Stimulated activated CD8-positive, alpha-beta memory T cell treated with anti-CD3 and anti-CD28 coated beads, Interleukin-12 subunit alpha, Interleukin-12 subunit beta, amount 100 ng/mL, for 4 hours (primary cell): ENCODE measurements at places on chromosomes 1 and 21.

- DNase-seq, result no peak
These were observed 63.2 kb downstream of the KIF26B start for GRCh38 chr1:245217853-245218608.

GRCh38 chr1:98086796-98087441 is 166.1 kb upstream of the DPYD start:
- no peak for DNase-seq

GRCh38 chr1:225207791-225208190 is 220.0 kb downstream of the LBR start:
- DNase-seq, result no peak

GRCh38 chr1:203291201-203292096 is 13.9 kb upstream of the BTG2 start:
- no peak for DNase-seq

DNA sequence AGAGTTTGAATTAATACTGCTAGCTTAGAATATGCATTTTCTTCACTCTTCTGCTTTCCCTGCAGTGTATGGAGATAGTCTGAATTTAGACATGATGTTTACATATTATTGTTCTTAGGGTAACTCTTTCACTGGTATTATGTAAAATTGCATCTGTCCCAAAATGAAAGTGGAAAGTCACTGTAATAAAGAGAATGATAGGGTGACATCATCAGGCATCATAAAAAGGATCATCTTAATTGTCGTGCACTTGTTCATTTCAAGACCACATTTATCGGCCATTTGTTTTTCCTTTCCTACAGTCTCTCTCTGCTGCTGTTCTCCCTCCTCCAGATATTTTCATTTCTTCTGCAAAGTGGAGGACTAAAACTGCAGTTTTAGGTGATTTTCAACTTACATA is 61.9 kb upstream of the ZNF281 start:
- no peak for DNase-seq

GRCh38 chr21:45403133-45403824 is 1.7 kb upstream of the COL18A1 start:
- DNase-seq, result no peak

DNA sequence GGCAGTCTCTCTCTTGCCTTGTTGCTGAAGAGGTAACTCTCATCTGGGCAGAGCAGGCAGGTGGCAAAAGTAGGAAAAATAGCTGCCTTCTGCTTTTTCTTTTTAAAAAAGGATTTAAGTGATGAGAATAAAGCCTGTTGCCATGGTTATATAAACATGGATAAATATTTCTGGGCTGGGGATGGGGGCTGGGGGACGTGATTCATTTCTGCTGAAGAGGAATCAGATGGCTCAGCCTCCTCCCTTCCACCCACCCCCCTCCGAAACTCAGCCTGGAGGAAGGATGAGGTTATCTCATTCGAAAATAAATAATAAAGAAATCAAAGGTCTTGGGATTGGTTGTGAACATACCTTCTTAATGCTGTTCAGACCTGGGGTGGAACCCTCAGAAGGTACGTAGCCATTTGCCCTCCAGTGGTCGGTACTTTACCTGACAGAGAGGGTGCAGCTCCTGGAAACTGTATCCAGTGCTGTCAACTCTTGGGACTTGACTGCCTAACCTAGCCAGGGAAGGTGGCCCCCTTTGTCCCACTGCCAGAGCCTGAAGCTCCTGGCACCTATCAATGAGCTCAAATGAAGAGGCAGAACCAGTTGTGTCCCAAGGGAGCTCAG is 3.8 kb upstream of the INKA2 start:
- DNase-seq, result no peak

GRCh38 chr1:18256282-18257235 is 149.0 kb downstream of the IGSF21 start:
- DNase-seq, result no peak

GRCh38 chr1:86423473-86423872 is 498 bp upstream of the CLCA2 start:
- no peak for DNase-seq

GRCh38 chr1:12184008-12184681 is 17.4 kb downstream of the TNFRSF1B start:
- DNase-seq, result no peak

- no peak for DNase-seq
These were observed 291.1 kb upstream of the NFIA start for GRCh38 chr1:60791226-60791625.

GRCh38 chr1:84077476-84078107 is 66.5 kb upstream of the PRKACB start:
- DNase-seq, result peak; percentile 72

DNA sequence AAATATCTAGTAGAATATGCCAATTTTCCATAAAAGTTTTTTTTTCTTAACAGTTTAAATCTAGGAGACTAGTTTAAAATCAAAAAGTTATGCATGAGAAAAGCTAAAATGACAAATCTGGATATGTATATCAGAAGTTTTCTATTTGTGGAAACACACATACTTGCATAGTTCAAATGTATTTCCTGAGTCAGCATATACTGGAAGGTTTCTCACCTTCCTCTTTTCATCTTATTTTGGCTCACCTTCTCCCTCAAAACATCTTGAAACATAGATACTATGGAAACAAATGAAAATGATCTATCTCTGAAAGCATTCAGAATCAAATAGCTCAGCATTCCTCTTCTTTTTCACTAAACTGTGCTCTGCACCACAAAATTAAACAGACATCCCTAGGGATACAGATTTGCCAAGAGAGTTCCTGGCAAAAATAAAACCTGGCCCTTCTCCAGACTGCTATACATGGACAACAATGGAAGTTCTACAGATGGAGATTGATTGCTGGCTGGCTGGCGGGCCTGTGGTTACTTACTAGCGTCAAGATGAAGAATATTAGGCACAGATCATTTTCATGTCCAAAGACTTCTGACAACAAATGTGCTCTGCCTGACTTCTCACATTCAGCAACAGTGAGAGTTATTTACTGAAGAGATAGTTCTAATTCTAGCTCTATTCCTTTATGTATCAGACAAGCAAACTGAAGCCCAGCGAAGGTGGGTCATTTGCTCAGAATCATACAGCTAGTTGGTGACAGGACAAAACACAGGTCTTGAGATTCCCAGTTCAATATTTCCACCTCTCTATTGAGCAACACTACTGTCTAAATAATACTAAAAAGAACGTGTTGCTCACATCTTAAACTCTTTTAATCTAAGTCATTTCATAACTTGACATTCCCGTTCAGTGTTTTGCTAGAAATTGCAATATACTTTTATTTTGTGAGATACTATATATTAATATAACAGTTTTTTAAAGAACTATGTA is 26.6 kb downstream of the DIPK1A start:
- DNase-seq, result no peak

GRCh38 chr1:161763522-161764098 is 2.5 kb upstream of the ATF6 start:
- no peak for DNase-seq

DNA sequence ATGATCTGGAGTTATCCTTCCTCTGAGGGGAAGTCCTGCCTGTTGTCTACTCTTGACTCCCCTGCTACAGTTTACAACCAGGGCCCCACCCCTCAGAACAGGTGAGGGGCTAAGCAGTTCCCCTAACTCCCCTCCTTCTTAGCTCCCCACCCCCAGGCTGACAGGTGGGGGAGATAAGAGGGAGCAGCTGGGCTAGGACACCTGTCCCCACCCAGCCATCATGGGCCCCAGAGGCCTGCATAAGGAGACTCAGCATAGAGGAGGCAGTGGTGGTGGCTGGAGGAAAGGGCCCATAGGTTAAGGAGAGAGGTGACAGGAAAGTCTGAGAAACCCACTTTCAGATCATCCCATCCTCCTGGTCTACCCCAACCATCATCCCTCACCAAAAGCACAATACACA is 6.8 kb downstream of the MEF2D start:
- no peak for DNase-seq

DNA sequence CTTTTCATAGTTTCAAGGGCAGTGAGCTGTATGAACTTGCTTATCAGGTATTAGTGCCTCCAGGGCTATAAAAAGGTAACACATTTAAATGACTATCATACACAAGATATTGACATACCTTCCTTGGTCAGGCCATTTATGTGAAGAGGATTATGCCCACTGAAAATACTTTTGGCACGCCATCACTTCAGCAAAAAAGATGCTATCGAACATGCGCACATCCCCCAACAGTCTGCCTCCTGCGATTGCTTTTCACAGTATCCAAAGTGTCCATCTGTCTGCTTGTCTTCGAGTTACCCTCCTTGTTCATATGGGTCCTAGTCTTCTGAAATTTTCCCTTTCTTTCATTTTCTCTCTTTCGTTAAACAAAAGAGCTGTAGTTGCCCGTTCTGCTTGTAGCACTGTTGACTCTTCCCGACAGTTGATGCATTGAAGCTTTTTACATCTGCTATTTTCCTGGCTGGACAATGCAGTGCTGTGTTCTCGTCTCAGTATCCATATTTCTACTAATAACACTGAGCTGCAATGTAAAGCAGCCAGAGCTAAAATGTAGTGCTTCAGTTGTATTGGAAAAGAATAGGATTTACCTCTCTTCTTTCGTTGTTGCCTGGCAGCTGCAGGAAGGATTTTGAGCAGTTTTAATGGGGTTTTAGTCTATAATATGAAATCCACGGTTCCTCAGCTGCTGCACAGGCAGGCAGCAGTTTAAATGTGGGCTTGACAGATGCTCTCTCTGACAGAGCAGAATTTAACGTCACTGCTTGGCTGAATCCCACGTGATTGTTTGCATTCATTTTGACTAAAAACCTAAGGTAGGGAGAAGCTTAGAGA is at the start of gene B3GALT2:
Gene B3GALT2 (minus strand): TSS at position 713 of the 831 bp plus-strand sequence. CDS start 5,051 bp downstream, outside the sequence.
- no peak for DNase-seq

DNA sequence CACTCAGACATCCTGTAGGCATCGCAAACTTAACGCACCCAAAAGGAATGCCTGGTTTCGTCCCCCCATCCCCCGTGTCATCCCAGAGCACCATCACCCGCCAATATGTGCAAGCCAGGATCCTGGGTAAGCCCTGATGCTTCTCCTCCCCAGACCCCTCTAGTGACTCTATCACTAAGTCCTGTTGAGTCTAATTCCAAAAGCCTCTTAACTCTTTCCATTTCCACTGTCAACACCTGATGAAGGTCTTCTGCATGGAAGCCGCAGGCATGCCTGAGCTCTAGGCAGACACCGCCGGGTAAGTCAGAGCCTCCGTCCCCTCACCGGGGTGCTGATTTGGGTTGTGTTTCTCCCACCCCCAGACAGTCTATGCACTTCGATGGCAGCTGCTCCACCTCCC is 5.3 kb upstream of the ADARB1 start:
- no peak for DNase-seq

- no peak for DNase-seq
These were observed 57.2 kb downstream of the LAMC1 start for GRCh38 chr1:183080406-183080805.

GRCh38 chr1:181099152-181100014 is 10.9 kb downstream of the IER5 start:
- no peak for DNase-seq

DNA sequence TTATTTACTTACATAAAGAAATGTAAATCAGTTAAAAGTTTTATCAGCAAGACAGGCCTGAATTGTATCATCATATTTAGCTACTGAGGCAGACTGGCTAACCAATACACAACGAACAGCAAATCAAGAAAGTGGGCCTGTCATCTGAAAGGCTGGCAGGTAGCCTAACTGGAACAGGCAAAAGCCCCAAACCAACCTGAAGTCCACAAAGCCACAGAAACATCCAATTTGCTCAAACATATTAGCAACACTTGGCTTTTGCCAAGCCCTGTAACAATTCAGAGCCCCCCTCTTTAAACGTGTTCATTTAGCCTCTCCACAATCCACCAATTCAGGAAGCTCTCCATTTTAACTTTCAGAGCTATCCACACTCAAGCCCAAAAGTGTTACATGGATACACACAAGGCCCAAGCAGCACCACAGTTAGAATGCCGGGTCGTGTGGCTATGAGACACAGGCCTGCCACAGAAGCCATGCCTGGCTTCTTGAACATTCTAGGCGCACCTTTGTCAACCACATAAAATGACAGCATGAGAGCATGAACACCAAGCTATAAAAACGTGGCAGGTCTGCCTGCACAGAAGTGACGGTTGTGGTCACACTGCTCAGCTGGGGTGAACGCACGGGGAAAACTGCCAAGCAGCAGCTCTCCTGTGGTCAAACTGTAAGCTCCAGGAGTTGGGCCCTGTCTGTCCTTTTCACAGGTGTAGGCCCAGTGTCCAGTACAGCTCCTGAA is 49.3 kb downstream of the CD34 start:
- no peak for DNase-seq

DNA sequence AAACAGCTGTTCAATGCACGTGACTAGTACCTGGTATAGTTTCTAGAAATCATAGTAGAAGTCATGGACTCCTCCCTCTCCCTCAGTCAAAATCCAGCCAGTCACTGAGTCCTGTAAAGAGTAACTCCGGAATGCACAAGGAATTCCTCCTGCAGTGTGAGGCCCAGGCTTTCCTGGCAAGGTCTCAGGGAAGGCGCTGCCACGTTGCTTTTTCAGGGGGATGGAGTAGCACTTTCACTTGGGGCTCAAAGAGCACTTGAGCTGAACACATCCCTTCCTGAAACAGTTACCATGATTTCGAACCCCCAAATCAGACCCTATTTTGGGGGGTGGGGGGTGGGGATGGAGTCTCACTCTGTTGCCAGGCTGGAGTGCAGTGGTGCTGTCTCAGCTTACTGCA is 26.4 kb upstream of the LRRC8D start:
- no peak for DNase-seq

DNA sequence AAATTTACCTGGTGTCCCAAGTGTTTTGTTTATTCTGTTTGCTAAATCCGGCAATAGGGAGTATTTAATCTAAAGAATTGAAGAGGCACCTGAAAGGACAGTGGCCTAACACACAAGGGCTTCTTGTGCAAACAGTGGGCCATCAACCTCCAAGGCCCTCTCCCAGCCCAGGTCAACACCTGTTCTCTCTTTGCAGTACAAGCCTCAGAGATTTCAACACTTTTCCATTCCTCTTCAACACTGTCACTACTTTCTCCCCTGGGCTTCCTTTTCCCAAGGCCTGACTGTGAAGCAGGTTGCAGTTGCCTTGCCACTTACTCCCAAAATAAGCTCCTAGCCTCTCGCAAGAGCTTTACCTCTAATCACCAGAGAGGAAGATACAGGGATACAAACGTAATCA is 3.2 kb upstream of the SNAPIN start:
- DNase-seq, result no peak

- DNase-seq, result no peak
These were observed 6.2 kb upstream of the B3GALT2 start for GRCh38 chr1:193192586-193192985.

- no peak for DNase-seq
These were observed 12.3 kb downstream of the SLC35E2B start for GRCh38 chr1:1680031-1680911.

DNA sequence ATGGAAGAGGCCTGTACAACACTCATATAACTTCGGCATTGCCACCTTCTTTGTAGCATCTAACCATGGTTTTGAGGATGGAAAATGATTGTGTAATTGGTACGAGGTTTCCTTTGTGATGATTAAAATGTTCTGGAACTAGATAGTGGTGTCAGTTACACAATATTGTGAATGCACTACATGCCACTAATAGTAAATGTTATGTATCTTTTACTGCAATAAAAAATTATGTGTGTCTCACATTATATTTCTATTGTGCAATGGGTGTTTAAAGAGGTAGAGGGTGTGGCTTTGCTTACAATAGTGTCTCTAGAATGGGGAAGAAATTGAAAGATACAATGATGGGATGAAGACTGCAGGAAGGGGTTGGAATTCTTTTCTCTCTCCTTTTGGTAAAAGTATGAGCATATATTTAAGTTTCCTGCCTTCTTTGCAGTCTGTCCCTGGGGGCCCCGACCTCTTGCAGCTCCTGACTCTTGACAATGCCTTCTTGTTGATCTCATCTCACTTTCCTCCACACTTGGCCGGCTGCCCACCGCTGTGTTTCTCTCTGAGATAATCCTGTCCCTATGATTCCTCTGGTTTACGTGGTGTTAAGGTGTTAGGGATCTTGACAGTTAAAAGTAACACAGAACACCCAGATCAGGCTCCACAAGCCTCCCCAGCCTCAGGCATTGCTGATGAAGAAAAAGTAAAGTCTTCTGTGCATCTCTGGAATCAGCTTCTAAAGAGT is 39.3 kb downstream of the MTARC1 start:
- no peak for DNase-seq
